ENCODE measurements at places on chromosomes 7 and 10. TPM values are rescaled to one million over a fixed set of nuclear protein-coding genes. Genes with fewer than 3 reads are reported as not detected.

Gene OPN4
- not detected for total RNA-seq

Gene SCD
- 458 TPM for total RNA-seq

Gene CYP2C19
- total RNA-seq: not detected

Gene MACROH2A2
- total RNA-seq: 4.6 TPM

Gene MYOF
- total RNA-seq: 484 TPM

Gene CYP3A5
- total RNA-seq: not detected

Gene AGMO
- total RNA-seq: 5.5 TPM

Gene GAD2
- not detected for total RNA-seq

Gene ACHE
- 0.13 TPM for total RNA-seq

Gene ACTL6B
- total RNA-seq: not detected

Gene EXOC6
- 7.9 TPM for total RNA-seq

Gene CALHM1
- not detected for total RNA-seq

Gene SYCE1
- 0.07 TPM for total RNA-seq

Gene TCAF2
- total RNA-seq: 7.2 TPM

Gene OPN1SW
- not detected for total RNA-seq

Gene DRGX
- total RNA-seq: not detected

Gene FGFR2
- 0.03 TPM for total RNA-seq

Gene IGF2BP3
- 77.8 TPM for total RNA-seq

Gene TSPAN14
- total RNA-seq: 36.8 TPM

Gene VWDE
- not detected for total RNA-seq
